Suppressor macrophage (primary cell): ENCODE measurements at places on chromosomes 2 and 18.
A peak's percentile ranks its signal among the peaks of the same experiment; 100 is the strongest.

GRCh38 chr2:240620859-240621258 is 4.4 kb upstream of the GPR35 start:
- peak; percentile 55 for DNase-seq

DNA sequence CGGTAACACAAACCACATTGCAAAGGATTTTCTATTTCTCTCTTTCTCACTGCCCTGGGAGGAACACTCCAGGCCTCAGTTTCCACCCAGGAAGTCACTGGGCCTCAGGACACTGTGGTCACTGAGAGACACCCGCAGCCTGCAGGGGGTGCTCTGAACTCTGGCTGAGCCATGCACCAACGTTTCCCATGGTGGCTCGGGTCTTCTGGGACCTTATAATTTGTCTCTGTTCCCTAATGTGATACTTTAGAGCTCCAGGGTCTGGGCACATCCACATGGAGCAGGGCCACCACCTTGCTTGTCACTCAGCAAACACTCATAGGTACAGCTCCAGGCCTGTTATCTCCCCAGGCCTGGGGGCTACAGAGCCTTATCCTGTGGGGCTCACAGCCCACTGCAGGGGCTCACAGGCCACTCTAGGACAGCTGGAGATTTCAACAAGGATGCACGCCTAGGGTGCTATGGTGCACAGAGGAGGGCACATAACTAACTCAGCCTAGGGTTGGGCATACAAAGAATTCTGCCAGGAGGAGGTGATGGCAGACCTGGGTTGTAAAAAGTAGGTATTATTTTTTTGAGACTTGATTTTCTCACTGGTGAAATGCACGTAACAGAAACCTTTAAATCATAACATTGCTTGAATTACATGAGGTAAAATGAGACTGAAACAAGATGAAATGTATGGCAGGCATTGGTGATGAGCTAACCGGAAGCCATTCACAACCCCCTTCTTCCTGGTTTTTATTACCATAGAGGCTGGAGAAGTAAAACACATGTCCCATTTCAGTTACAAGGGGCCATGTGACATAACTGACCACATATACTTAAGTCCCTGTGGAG is 3.0 kb upstream of the HS1BP3 start:
- peak; percentile 34 for DNase-seq

- DNase-seq, result peak; percentile 56
Measured at GRCh38 chr2:228039752-228040534, 141.5 kb downstream of the SPHKAP start.

- peak; percentile 93 for DNase-seq
Measured at GRCh38 chr2:129812071-129812470, 167.4 kb upstream of the RAB6C start.

- no peak for DNase-seq
Measured at GRCh38 chr18:13485604-13486003, 240.8 kb downstream of the FAM210A start.

DNA sequence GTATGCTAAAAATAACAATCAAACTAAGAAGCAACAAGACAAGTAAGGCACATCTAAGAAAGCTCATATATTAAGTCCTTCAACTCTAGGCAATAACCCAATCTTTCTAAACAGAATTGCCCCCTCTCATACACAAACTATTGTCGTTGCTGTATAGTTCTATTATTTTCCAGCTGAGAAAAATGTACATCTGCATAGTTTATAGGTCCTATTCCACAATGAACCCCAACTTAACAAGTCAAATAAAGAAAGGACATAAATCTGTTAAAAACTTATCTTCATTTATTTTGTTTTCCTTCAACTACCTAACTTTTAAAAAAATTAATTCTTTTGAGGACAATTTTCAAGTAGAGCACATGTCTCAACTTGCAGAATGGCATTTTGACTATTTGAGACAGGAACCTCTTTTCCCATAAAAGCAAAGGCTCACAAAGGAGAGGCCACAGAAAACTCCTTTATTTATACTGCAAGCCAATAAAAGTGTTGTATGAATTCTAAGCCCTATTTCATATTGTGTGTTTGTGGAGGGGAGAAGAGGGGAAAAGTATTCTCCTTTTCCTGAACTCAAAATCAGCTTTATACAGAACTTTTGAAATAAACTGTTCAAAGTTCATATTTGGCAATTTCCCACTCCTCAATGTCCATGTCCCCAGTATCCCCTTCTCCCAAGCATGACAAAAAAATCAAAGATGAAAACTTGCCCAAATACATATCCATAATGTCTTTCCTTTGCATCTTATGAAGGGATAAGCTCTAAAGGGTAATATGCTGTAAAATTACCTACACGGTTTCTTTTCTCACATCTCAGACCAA is 37.4 kb downstream of the RTN4 start:
- DNase-seq, result no peak

- DNase-seq, result no peak
Measured at GRCh38 chr2:39150890-39151497, 30.1 kb upstream of the SOS1 start.

DNA sequence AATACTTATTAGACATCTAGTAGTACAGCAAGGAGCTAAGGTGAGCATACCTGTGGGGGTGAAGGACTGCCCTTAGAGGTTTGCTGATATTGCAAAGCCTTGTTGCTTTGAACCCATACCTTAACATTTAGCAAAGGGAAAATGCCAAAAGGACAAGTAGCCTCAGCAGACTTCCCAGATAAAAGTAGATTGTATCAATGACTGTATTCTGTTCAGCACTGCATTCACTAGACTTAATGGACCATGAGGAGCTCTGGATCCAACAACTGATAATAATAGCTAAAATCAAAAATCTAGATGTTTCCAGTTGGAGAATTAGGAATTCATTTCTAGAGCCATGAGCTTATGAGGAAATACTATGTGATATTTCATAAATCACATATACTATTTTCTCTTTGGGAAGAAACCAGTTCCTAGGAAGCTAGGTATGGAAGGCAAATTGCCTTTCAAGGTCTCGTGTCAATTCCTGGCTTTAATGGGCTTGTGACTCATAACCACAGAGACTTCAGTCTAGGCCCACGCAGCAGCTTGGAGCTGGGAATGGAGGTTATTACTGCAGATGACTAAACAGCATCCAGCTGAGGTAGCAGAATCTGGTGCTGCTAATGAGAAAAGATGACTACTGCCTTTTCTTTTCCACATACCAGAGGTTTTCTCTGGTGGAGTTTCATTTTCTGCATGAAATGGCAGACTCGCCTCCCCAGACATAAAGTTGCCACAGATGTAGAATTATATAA is 191.2 kb upstream of the NABP1 start:
- peak; percentile 93 for DNase-seq

GRCh38 chr2:50661682-50662081 is 370.2 kb downstream of the NRXN1 start:
- DNase-seq, result no peak

GRCh38 chr18:35494251-35495220 is 3.2 kb downstream of the INO80C start:
- DNase-seq, result peak; percentile 24

DNA sequence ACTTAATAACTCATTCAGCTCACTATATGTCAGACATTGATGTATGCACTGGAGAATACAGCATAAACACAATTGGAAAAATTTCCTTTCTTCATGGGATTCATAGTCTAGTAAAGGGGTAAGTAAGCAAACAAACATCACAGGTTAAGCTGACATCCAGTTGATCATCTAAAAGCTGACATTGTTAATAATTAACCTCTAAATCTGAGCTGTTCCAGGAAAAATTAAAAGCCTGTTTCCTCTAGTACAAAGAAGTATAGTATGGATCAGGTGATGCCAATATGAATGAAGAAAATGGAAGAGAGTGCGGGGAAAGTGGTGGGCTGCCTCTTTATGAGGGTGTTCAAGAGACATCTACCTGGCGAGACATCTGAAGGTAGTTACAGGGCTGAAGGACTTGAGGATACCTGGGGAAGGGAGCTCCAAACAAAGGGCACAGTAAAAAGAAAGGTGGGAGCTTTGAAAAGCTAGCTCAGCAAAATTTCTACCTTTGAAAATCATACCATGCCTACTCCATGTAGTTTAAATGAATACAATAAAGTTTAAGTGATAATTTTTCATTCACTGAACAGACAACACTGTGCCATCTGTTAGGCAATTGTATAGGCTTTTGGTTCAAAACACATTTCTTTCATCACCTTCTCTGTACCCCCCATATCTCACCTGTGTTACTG is 619.3 kb downstream of the TRIB2 start:
- DNase-seq, result no peak

DNA sequence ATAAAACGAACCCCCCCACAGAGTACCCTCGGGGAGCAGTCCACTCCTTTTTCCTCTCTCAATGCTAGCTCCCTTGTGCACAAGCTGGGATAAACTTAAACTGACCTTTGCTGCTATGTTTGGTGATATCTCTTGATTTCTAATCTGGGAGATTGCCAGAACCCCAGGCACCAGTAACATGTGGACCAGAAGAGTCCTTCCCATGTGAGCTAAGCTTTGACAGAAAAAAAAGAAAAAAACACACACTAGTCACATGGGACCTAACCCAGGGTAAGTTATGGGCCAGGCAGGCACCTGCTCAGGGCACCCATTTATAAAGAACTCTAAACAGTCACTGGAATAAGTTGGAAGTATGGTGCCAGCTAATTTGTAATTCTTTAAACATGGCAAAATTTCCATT is 242.6 kb downstream of the EN1 start:
- DNase-seq, result no peak

DNA sequence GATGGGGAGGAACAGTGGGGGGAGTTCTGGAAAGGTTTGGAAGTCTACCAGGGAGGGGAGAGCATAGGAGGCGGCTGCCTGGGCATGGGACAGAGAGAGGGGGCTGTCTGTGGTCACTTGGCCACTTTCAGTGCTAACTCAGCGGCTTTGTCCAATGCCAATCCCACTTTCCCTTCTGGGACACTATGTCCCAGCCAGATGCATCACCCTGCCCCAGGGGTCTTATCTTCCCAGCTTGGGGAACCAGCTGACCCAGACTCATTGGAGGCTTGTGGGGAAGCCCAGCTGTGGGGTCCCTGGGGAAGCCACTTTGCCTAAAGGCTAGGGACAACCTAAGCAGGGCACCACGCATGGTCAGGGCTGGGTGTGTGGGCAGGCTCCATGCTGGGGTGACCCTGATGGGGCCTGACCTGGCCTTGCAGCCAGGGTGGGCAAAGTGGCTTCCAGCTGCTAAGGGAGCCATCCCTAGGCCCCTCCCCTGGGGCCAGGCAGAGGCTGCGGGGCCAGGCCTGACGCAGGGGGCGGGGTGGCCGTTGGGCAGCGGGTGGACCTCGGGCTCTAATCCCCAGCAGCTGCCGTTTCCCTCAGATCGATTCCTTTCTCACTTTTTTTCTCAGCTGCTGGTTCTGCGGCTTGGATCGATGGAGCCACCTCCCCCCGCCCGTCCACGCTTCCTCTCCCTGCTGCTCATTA is 1.6 kb upstream of the ASIC4 start:
- no peak for DNase-seq
